ENCODE measurements at places on chromosomes 2 and 18.
A peak's percentile ranks its signal among the peaks of the same experiment; 100 is the strongest.

DNA sequence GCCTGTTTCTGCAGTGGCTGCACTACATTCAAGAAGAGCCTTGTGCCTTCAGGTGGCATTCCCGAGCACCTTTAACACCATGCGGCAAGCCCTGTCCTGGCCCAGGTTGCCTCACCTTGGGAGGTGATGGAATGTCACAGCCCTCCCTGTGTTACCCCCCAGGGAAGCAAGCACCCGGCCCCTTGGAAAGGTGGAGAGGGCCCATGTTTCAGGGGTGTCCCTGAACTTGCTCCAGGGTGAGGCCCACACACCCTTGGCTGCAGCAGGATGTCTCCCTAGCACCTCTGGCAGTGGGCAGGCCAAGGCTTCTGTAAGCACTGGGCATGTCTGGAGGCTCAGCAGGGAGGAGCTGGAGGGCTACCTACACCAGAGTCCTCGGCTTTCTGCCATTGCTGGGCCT, 29.3 kb upstream of the ACAA2 start:
- no peaks in the 10 kb centered on the region for H3K27me3 ChIP-seq
- DNase-seq: no peak
- H3K36me3 ChIP-seq: no peaks in the 10 kb centered on the region
- H3K27ac ChIP-seq: no peak overlapping the region
- no peaks in the 10 kb centered on the region for H3K4me1 ChIP-seq

GRCh38 chr18:2846636-2847316, at the start of gene EMILIN2:
EMILIN2 (plus strand) TSS chr18:2847006; CDS start chr18:2847189, 183 bp downstream.
- peak; percentile 93 for DNase-seq
- H3K27ac ChIP-seq: peak within 1 kb of the TSS; percentile 71
- peak within 1 kb of the TSS; percentile 68 for H3K4me3 ChIP-seq
- H3K27me3 ChIP-seq: peaks cover 4% of the 10 kb centered on the region
- H3K36me3 ChIP-seq: no peaks in the 10 kb centered on the region

DNA sequence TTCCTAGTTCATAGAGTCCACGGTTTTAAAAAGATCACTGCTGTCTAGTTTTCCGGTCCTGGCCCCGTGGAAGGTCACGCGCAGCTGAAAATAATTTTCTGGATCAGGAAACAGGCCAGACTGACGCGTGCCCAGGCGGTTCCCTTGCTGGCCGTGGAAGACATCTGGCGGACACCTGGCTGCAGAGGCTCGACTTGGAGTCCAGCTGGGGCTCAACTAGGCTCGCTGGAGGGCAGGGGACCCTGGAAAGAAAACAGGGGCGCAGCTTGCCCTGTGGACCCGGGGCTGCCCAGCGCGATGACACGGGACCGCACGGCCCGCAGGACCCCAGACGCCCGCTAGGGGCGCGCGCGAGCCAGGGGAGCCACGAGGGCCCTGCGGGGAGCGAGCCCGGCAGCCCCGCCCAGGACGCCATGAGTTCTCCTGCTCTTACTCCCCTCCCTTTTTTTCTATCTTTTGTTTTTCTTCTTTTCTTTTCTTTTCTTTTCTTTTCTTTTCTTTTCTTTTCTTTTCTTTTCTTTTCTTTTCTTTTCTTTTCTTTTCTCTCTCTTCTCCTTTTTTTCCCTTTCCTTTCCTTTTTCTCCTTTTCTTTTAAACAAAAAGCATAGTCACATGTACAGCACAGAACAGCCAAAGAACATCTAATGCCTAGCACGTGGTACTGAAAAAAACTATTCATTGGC, 43.2 kb upstream of the UBE2F start:
- DNase-seq: peak; percentile 68
- H3K4me1 ChIP-seq: no peaks in the 10 kb centered on the region
- no peak overlapping the region for H3K4me3 ChIP-seq
- no peaks in the 10 kb centered on the region for H3K36me3 ChIP-seq
- no peaks in the 10 kb centered on the region for H3K27me3 ChIP-seq
- H3K27ac ChIP-seq: no peak overlapping the region

- H3K27me3 ChIP-seq: no peaks in the 10 kb centered on the region
- peaks cover 4% of the 10 kb centered on the region for H3K4me1 ChIP-seq
- H3K27ac ChIP-seq: no peak overlapping the region
- H3K36me3 ChIP-seq: no peaks in the 10 kb centered on the region
- DNase-seq: no peak
These were observed 282.2 kb downstream of the EXOC6B start for GRCh38 chr2:72543497-72544216.

DNA sequence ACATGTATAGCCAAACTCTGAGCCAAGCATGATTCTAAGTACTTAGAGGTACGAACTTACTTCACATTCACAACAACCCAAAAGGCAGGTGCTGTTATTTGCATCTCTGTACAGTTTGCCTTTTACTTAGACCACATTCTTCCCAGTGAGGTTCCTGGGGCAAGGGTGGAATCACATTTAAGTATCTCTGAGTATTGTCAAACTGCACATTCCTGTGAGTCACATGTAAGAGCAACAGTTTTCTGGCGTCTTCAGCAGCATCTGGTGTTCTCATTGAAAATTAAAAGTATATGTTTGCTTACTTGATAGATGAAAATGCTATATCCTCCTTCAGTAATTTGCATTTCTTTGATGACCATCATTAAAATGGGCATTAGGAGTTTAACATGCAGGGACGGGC, 119.1 kb downstream of the UXS1 start:
- no peaks in the 10 kb centered on the region for H3K27me3 ChIP-seq
- H3K4me1 ChIP-seq: peaks cover 2% of the 10 kb centered on the region
- no peak for DNase-seq

GRCh38 chr2:202014318-202014717, 19.3 kb upstream of the FZD7 start:
- peaks cover 5% of the 10 kb centered on the region for H3K4me1 ChIP-seq
- no peak overlapping the region for H3K27ac ChIP-seq
- H3K4me3 ChIP-seq: no peak overlapping the region
- no peak for DNase-seq
- no peaks in the 10 kb centered on the region for H3K27me3 ChIP-seq
- no peaks in the 10 kb centered on the region for H3K36me3 ChIP-seq

GRCh38 chr2:154097833-154098398, 226.2 kb downstream of the GALNT13 start:
- peak; percentile 21 for DNase-seq
- H3K4me1 ChIP-seq: no peaks in the 10 kb centered on the region
- no peak overlapping the region for H3K27ac ChIP-seq
- H3K36me3 ChIP-seq: no peaks in the 10 kb centered on the region

- H3K4me3 ChIP-seq: no peak overlapping the region
- H3K27me3 ChIP-seq: no peaks in the 10 kb centered on the region
- DNase-seq: no peak
- H3K4me1 ChIP-seq: no peaks in the 10 kb centered on the region
- H3K27ac ChIP-seq: no peak overlapping the region
These were observed 381.5 kb downstream of the NRXN1 start for GRCh38 chr2:50650403-50650810.
